ENCODE measurements at places on chromosomes 3 and 15.
A peak's percentile ranks its signal among the peaks of the same experiment; 100 is the strongest.

DNA sequence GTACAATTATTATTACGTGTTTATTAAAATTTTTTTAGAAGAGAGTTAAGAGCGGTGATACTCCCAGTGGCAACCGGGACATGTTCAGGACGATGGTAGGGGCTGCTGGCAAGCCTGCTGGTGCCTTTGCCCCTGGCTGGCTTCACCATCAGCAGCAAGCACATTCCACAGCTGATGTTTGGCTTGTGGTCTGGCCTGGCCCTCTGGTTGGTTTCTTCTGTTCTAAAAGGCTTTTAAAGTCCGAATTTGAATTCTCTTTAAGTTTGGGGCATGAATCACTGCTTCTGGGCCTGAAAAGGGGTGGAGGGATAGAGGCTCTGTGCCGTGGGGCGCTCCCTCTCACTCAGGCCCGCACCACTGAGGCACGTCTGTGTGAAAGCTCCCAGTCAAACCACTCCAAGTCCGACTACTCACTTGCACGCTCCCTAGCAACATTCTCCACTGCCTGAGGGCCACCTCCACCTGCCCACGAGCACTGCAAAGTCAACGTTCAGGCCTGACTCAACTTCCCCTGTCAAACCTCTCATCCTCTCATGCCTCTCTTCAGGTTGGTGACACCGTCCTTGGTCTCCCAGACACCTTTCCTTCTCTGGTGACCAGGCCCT, 10.1 kb downstream of the ITGA11 start:
- DNase-seq: no peak

- DNase-seq: peak; percentile 42
These were observed 29.8 kb upstream of the SENP5 start for GRCh38 chr3:196837819-196838420.

GRCh38 chr3:136381051-136381450, 130.9 kb downstream of the PCCB start:
- no peak for DNase-seq

GRCh38 chr15:75606711-75607699, 18.5 kb downstream of the SNUPN start:
- no peak for DNase-seq

DNA sequence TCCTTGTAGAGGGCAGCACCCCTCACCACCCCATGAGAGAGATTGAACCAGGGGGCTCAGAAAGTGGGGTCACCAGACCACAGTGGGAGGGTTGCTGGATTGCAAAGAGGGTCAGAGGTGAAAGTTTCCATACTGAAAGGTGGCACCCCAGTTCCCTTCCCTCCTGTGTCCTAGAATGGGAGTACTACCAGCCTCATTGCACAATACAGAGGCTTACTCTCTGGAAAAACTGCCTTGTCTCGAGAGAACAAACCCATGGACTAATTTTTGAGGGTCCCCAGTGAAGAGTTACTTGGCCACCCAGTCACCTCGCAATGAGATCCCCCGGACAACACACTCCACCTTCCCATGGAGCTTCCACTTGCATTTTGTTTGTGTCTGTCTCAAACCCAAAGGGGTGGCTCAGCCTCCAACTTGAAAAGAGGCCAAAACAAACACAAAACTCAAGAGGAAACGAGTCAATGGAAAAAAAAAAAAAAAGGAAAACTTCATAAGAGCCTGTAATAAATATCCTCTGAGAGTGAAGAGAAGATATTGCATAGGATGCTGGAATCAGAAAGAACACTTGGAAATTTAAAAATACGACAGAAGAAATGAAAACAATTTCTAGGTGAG, 18.6 kb downstream of the MESP2 start:
- DNase-seq: no peak

Data from activated T-helper 1 cell treated with anti-CD3 and anti-CD28 coated beads, Interleukin-2, amount 50 U/mL, for 16 hours (primary cell).